ENCODE measurements at places on chromosomes 7 and 10.

DNA sequence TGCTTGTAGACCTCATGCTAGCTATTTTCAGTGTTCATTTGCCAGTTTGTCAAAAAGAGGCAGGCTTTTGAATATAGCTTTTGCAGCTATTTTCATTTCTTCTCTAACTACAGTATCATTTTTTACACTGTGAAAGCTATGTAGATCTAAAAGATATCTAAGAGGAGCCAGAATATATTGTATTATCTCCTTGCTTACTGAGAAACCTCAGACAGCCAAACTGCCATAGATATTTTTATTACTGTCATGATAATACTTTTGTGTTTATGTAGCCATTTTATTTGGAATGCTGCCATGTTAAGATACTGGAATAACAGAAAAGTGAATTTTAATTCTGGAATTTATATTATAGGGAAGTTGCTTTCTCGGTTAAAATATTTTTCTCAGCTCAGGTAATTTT is 37.2 kb downstream of the ANKIB1 start:
- no peak for DNase-seq

DNA sequence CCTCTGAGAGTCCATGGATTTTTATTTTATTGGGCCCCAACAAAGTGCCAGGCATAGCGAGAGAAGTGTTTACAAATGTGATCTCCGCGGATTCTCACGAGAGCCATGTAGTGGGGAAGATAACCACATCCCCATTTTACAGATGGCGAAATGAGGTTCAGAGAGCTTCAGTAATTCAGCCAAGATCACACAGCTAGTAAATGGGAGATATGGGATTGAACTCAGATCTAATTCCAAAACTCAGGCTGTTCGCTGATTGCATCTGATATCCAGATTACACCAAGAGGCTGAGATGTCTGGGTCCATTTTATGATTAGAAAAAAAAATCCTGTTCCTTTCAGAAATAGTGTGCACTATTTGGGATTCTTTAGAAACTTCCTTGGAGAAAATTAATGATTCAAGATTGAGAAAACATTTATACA is 1.3 kb downstream of the FAS start:
- no peak for DNase-seq

GRCh38 chr7:137757146-137757925 is 89.4 kb downstream of the DGKI start:
- DNase-seq = no peak

DNA sequence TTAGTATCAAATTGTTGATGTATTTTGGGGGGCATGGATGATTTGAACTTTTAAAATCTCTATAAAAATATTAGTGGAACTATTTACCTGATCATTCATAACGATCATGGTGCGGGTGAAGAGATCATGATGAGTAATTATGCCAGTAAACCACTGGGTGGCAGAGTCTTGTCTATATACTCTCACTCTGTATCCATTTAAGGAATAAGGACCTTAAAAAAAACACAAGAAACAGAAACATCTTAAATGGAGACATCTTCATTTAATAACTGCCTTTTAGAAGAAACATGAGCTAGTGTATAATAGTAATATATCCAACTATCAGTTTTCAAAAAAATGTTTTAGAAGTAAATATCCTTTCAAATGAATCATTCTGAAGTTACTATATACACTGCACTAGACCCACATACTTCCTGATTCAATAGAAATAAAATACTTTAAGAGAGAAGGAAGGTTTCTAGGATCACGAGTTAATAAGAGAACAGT is 84.0 kb downstream of the NRBF2 start:
- no peak for DNase-seq

DNA sequence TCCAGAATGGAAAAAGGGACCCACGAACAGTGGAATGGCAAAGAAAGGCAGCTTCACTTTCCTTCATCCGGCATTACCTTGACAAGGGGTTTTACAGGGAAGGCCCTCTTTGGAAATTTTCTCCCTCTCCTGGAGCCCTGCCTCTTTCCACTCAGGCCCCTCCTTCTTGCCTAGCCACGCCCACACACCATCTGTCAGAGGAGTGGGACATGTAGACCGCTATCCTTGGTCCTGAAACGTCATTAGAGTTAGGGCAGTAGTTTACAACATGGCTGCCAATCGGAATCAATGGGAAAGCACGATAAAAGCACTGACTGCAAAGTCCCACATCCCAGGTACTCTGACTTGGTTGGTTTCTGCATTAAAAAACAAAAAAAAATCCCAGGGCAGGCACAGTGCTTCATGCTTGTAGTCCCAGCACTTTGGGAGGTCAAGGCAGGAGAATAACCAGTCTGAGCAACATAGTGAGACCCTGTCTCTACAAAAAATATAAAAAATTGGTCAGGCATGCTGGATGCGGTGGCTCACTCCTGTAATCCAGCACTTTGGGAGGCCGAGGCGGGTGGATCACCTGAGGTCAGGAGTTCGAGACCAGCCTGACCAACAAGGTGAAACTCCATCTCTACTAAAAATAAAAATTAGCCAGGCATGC is 96.4 kb downstream of the MARCHF5 start:
- DNase-seq = peak; percentile 49

- no peak for DNase-seq
Measured at GRCh38 chr7:2993868-2994267, 49.8 kb downstream of the CARD11 start.

DNA sequence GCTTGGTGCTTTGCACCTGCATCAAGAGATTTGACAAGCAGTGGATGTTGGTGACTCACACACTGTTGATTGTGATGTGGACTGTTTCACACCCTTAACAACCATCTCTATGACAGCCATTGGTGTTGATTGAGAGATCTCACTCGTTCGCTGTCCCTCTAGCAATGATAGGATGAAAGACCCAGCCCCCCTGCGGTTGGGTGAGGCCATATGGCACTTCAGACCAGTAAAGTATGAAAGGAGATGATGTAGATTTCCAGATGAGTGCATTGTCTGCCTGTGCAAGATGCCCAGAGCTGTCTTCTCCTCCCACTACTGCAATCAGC is 138.7 kb upstream of the PRR15 start:
- no peak for DNase-seq

GRCh38 chr10:62306663-62307062 is 38.0 kb upstream of the RTKN2 start:
- no peak for DNase-seq

DNA sequence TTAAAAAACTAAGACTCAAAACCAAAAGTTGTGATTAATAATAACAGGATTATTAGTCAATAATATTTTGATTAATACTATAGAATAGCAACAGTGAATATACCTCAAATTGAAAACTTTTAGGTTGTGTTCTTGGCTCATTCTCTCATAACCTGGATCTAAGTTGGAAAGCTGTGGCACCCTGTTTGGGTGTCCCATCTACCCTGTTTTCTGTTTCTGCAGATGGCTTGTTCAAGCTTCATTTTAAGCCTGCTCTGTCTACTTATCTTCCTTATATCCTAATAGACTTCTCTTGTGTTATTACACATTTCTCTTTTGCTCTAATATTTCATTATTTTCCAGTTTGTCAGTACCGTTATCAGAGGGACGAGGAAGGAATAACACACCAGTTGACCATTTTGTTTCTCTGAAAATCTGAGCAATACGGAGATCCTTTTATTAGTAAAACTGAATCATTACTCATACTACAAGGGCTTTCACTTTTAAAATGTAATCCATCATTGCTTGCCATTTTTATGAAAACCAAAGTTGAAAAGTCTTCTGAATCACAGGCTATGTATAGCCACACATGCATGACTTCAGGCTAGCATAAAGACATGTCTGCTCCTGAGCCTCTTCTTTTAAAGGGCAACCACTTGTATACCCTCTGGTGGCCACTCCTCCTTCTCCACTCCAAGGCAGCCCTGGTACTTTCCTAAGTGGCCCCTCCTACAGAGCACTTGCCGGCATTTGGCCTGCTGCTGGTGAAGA is 22.3 kb downstream of the COX15 start:
- DNase-seq = no peak

DNA sequence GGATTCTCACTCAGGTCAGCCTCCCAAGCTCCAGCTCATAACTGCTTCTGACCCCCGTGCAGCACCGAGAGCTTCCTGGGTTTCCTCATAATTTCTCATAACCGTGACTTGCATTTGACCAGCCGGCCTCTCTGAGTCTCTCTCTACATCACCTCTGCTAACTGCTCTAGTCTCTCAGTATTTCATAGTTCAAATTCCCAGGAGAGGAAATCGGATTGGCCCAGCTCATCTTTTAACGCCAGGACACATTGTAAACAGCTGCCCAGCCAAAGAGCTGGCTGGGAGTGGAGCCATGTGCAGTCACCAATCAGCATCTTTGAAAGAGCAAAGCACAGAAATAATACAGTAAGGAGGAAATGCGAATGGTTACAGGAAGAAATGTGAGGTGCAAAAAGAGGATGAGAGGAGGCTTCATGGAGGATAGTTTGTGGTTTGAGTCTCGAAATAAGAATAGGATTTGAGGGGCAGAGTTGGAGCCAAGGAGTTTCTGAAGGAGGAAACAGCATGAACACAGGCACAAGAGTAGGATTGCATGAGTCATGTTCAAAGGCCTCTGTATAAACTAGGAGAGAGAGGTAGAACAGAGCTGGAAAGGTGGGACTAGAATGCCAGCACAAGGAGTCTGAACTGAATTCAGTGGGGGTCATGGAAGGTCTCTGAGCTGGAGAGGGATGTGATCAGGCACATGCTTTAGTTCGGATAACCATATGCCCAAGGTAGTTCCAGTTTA is 15.2 kb upstream of the LBX1 start:
- no peak for DNase-seq

- no peak for DNase-seq
Measured at GRCh38 chr10:77972148-77972547, 45.6 kb upstream of the DLG5 start.

GRCh38 chr10:130709415-130709814 is 573.2 kb downstream of the GLRX3 start:
- DNase-seq = no peak

- DNase-seq = no peak
Measured at GRCh38 chr10:6463366-6463765, 116.7 kb downstream of the PRKCQ start.

DNA sequence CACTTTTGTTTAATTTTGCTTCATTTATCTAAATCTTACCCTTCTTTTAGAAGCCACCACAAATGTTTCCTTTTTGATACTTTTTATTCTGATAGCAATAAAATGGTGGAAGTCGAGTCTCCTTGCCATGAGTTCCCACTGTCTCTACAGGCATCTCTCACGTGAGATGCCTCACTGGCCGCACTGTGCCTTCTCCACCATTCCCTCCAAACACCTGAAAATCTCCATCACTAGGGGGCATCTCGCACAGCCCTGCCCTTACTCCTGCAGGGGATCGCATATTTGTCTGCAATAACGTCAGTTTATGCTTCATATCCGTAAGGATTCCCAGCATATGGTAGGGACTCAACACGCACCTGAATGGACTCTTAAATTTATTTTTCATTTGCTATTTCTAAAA is 56.3 kb upstream of the NCAPG2 start:
- no peak for DNase-seq

DNA sequence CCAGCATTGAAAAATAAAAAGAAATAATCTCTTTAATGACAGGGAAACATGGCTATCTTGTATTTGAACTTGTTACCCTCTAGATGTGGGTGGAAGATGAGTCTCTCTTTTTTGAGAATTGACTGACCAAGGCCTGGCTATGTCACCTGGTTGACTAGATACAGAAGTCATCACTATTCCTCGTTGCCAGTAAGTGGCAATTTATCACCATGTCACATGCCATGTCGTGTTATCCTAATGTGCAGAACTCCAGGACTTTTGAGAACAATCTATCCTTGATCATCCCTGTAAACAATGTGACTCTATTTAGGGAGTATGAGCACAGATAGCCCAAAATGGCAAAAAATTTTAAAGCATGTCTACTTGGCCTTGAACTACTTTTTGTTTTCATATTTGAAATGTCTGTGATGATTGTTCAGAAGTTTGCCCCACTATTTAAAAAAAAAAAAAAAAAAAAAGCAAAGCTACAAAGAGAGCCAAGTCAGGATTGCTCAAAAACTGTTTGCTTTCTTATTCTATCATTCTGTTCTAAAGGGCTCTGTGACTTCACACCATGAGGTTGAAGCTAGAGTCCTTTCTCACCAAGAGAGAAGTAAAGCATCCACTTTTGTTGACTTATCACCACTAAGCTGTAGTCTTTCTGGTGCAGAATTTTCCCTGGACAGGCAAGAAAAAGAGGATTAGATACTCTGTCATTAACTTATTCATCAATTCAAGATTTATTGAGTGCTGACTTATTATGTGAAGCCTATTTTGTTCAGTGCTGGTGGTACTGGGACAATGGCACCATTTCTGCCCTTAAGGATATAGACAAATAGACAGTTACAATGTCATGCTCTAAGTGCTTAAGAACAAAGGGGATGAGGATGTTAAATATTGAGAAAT is 10.4 kb upstream of the WIPF3 start:
- no peak for DNase-seq

GRCh38 chr7:33195264-33195663 is 65.9 kb downstream of the BBS9 start:
- DNase-seq = peak; percentile 65

DNA sequence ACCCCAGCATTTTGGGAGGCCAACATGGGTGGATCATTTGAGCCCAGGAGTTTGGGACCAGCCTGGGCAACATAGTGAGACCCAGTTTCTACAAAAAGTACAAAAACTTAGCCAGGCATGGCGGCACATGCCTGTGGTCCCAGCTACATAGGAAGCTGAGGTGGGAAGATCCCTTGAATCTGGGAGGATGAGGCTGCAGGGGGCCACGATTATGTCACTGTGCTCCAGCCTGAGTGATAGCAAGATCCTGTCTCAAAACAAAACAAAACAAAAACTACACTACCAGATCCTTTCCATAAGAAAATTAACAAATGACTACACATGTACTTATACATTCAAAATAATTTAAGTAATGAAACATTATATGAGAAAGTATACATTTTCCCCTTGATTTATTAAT is 116.4 kb upstream of the KLF6 start:
- DNase-seq = no peak

GRCh38 chr7:27689591-27690164 is 27.0 kb upstream of the HIBADH start:
- DNase-seq = no peak

GRCh38 chr7:55432939-55433784 is 68.0 kb downstream of the LANCL2 start:
- DNase-seq = no peak

- no peak for DNase-seq
Measured at GRCh38 chr10:107971411-107971810, 806.9 kb upstream of the SORCS1 start.

- no peak for DNase-seq
Measured at GRCh38 chr10:48464121-48464870, 140.6 kb downstream of the ARHGAP22 start.

DNA sequence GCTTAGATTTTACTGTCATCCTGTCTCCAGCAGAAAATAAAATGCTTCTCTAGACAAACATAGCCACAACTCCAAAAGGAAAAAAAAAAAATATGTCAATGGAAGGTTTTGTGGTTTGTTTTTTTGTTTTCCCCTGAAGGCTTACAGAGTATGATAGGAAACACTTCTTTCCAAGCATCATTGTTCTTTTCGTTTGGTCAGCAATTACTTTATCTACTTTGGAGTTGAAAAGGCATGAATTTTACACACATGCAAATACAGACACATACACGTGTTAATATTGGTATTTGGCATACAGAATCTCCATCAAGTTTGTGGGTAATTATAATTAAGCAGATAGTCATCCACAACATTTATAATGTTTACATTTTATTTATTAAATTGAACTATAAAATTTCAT is 496.9 kb upstream of the MBL2 start:
- DNase-seq = no peak

Measured in non-pigmented ciliary epithelial cell (primary cell).